ENCODE measurements at places on chromosomes 2 and 18.

GRCh38 chr2:216344206-216344949, 27.9 kb downstream of the MARCHF4 start:
- no peak for DNase-seq

- DNase-seq = peak; percentile 5
Measured at GRCh38 chr2:105455488-105456003, 56.7 kb upstream of the FHL2 start.

DNA sequence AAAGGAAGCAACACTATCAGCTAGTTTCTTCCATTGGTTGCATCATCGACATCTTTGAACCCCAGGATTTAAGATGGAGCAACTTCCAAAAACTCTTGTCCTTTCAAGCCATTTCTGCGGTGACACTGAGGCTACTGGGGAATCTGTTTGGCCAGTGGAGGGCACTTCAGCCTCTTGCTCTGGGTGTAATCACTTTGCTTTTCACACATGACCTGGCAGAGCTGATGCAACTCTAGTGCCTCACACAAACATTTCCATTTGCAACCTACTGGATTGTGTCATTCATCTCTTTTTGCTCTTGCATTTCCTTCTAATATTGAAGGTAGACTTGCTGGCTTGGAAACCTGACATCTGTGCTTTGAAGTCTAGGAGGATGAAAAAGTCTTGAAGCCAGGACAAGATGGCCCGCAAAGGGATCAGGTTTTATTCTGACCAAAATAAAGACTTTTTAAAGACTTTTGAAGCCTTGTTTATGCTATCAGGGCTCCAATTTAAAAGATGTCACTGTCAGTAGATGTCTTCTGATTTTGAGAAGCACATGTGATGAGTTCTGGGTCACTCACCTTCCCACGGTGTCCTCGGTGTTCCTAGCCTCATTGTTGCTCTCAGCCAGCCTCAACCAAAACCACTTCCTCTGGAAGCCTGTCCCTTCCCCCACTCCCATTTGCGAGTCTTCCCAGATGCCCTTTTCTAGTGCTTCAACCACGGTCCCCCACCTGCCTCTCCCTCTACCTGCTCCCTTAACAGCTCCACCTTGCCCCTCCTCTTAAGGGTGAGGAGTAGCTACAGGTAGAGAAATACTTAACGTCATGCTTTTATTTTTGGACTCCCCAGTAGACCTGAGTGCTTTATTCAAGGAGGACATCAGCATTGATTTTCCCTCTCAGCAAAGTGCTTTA, 69.7 kb upstream of the KCNE4 start:
- peak; percentile 68 for DNase-seq

- no peak for DNase-seq
Measured at GRCh38 chr2:95300450-95300849, 3.3 kb downstream of the KCNIP3 start.

DNA sequence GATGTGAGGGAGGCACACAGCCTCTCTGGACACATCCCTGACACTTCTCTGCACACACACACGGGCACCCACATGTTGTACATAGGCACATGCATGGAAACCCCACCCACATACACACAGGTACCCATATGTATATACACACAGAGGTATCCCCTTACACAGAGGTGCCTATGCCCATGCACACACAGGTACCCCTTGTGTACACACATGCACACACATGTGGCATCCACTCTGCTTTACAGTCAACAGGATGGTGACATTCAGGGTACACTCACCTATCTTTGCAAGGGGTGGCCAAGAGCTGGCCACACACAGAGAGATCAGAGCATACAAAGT, 59.5 kb downstream of the FAM168B start:
- no peak for DNase-seq

GRCh38 chr2:230312638-230313037, 14.4 kb upstream of the SP140L start:
- DNase-seq = no peak

- no peak for DNase-seq
Measured at GRCh38 chr2:175362331-175362730, 180.8 kb upstream of the ATP5MC3 start.

GRCh38 chr2:10841547-10842219, 29.1 kb upstream of the PDIA6 start:
- DNase-seq = no peak

DNA sequence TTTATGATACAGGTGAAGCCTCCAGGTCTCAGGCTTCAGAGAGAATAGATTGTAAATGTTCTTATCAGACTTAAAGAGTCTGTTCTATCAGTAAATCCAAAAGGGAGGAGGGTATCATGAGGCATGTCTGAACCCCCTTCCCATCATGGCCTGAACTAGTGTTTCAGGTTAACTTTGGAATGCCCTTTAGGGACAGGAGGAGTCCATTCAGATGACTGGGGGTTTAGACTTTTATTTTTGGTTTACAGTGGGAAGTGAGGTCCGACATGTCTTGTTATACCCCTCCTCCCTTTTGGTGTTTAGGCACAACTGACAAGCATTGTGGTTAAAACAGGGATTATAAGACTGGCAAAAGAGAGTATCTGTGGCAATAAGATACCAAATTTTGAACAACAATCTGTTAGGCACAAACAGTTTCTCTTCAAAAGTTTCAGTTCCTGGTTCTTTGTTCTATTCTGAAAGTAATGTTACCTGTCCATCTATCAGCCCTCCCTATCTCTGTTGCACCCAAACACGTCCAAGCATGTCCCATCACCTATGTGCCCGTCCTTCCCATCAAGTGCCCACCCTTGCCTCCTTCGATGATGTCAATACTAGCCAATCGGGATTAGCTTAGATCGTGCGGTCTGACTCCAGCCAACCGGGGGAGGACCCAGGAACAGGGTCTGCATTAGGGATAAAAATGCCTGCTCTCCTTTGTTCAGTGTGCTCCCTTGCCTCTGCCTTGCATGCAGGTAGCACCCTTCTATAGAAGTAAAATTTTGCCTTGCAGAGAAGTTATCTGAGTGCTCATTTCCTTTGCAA, 16.4 kb downstream of the TCF23 start:
- no peak for DNase-seq

DNA sequence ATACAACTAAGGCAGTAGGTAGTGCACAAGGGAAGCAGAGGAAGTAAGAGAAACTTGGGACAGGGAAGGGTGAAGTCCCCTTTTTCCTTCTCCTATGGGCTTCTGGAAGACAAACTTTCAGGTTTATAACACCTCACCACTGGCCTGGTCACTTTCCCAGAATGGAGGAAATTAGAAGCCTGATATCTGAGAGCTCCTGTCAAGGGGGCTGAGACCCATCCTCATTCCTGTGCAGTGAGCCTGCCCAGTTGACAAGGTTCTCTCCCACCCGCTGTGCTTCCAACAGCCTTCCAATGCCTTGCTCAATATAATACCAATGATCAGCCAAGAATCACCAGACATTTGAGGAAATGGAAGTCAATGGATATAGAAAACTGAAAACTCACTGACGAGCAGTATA, 100.4 kb upstream of the YPEL5 start:
- DNase-seq = no peak

GRCh38 chr18:56545464-56545863, 92.9 kb downstream of the TXNL1 start:
- DNase-seq = no peak

DNA sequence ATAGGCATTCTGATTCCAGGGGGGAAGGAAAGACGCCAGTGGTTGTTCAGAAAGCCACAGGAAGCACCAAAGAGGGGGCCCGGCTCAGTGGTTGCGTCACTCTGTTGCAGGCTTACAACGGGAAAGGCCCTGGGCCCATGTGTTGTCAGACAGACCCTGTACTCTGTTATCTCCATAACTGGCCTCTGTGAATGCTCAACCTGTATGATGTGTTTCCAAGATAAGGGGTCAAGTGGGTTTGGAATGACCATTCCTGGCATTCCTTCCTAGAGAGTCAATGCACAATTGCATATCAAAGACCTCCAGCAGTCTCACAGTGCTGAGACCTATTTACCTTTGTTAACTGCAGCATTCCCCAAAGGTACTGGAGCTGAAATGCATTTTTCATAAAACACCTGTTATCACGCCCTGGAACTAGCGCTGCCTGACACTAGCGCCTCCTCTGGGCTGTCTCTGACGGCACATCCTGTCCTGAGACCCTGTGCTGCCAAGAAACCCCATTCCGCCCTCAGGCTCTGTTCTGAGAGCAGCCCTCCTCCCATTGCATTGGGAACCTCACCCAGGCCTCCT, 13.2 kb upstream of the LRRFIP1 start:
- no peak for DNase-seq

DNA sequence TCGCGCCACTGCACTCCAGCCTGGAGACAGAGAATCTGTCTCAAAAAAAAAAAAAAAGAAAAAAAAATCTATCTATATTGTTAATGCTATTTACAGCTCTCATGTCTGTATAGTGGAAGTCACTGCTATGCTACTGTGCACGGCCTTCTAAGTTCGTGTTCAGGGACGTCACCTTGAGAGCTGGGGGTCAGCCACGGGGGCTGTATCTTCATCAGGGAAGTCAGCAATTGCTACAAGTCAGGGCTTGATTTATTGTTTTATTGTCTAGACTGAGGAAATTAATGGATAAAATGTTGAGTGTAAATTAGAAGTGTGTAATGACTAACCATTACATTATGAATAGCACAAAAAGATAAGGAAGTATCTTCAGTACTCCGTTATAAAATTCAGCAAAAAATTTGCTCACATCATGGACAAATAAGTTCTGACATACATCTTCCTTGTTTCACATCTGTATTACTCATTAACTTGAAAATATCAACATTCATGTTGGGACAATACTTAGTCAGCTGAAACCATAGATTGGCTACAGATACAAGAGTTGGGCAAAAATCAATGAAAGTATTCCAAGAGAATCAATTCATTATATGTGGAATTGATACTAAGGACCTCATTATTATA, 136.6 kb upstream of the SEC11C start:
- DNase-seq = no peak

DNA sequence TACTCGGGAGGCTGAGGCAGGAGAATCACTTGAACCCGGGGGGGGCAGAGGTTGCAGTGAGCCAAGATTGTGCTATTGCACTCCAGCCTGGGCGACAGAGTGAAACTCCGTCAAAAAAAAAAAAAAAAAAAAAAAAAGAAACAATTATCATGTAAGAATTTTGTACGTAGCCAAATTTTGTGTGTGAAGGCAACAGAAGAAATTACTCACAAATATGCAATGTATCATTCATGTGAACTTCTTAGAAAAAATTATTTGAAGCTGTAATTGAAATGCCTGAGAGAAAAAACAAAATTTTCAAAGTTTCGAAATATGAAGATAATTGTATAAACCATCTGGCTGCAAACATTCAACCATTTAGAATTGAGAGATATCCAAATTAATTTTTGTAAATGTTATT, 204.8 kb upstream of the PARD3B start:
- no peak for DNase-seq

- DNase-seq = no peak
Measured at GRCh38 chr2:168528469-168528868, 72.4 kb downstream of the CERS6 start.

DNA sequence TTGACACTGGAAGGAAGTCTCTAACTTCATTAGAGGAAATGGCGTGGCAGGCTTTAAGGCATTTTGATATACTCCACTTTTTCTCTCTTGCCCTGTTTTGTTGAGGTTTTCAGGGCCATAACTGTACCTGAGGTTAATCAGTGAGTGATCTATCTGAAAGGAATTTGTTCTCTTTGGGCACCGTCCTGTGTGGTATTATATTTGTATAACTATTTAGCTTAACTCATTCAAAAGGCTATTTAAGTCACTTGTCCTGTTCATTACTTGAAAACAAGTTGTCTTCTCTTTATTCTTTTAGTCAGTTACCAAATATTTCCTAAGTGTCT, 180.4 kb downstream of the NEDD4L start:
- no peak for DNase-seq

DNA sequence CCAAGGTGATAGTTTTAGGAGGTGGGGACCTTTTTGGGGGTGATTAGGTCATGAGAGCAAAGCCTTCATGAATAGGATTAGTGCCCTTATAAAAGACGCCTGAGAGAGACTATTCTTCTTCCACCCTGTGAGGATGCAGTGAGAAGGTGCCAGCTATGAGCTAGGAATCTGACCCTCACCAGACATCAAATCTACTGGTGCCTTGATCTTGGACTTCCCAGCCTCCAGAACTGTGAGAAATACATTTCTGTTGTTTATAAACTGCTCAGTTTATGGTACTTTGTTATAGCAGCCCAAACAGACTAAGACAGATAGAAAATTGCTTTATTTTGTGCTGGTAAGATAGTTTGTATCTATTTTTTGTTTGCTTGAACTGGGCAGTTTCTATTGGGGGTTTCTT, 40.1 kb downstream of the PHLPP1 start:
- no peak for DNase-seq

DNA sequence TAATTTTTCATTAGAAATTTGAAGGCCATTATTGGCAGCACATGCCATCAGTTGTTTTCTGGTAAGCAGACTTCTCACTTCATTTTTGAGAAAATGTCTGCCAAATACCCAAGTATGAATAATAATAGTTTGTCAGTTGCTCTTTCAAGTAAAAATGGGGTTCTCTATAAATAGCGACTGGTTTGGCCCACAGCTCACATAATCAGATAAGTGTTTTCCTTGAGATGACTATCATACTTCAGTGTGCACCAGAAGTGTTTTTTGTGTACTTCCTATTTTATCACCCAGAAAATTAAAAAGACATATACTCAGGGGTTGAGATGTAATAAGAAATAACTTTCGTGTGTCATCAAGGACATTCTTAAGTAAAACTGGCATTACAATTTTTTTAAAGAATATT, 147.1 kb downstream of the PHLPP1 start:
- no peak for DNase-seq

DNA sequence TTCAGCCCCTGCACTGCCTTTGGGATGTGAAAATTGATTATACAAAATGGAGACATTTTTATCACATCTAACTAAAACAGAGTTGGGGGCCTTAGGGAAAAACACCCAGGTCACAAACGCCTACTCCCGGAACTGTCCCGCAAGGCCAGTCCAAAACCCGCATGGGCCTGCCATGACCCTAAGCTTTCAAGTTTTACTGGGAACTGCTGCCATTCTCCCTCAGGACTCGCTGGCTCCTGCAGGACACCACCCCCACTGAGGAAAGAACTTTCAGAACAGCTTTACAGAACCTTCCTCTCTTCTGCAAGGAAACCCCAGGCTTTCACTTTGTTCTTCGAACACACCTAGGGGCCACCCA, 320.4 kb upstream of the HS6ST1 start:
- no peak for DNase-seq

- DNase-seq = no peak
Measured at GRCh38 chr2:156727867-156728266, 291.7 kb downstream of the GPD2 start.

All from NAMALWA (cell line).